ENCODE measurements at places on chromosomes 16 and 17.

DNA sequence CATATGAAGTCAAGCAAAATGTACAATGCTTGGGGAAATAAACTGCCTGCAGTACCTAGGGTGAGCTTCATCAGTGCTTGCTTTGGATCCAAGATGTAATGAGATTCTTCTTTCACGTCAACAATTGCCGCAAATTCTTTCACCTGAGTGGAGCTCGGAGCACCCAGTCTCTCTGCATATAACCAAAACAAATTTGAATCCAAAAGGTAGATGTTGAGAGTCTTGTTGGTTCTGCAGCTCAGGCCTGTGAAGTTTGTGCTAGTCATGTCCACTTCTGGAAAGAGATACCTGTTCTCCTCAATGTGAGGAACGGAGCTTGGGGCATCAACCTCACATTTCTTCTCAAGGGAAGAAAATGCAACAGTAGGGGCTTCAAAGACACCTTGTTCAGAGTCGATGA lies 23.0 kb downstream of the SNN start:
- no peak for DNase-seq

GRCh38 chr17:81429821-81430551 lies 34.7 kb downstream of the BAHCC1 start:
- peak; percentile 48 for DNase-seq

DNA sequence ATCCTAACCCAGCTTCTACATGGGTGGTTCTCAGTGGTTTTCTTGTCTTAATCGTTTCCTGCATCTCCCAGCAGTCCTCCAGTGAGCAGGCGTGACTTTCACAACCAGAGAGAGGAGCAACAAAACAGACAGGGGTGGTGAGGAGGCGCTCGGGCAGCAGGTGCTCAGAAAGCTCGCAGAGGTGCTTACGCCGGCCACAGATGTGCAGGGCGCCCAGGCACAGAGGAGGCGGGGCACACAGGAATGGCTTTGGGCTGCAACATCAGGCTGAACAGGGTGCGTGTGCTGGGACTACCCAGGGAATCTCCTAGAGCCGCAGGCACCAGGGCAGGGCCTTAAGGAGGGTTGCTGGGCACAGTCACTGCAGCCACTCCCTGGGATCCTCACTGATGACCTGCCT lies 32.6 kb downstream of the KLHDC4 start:
- DNase-seq = no peak

GRCh38 chr17:76368545-76368944 lies 14.8 kb upstream of the PRPSAP1 start:
- DNase-seq = peak; percentile 92

- peak; percentile 97 for DNase-seq
Observed at GRCh38 chr17:64240741-64241347, 22.2 kb downstream of the TEX2 start.

- no peak for DNase-seq
Observed at GRCh38 chr17:14429084-14429483, 128.2 kb downstream of the HS3ST3B1 start.

- no peak for DNase-seq
Observed at GRCh38 chr16:81686391-81687130, 92.5 kb upstream of the PLCG2 start.

Data from fibroblast of upper back skin (primary cell).